PC-3 (cell line): ENCODE measurements at places on chromosomes 11 and 22. TPM values are rescaled to one million over a fixed set of nuclear protein-coding genes. Genes with fewer than 3 reads are reported as not detected.
A peak's percentile ranks its signal among the peaks of the same experiment; 100 is the strongest.

Gene DUSP8
- 2.4 and 2.6 TPM in 2 replicates for total RNA-seq

Gene AIFM3
- 0.98 and 1.5 TPM in 2 replicates for total RNA-seq

- no peaks in the 10 kb centered on the region for H3K36me3 ChIP-seq
- H3K27ac ChIP-seq = no peak overlapping the region
- H3K27me3 ChIP-seq = no peaks in the 10 kb centered on the region
- H3K4me1 ChIP-seq = no peaks in the 10 kb centered on the region
Measured at GRCh38 chr22:28009272-28009827, 90.3 kb upstream of the PITPNB start.

GRCh38 chr22:29748248-29748893 lies 18.4 kb downstream of the ZMAT5 start:
- H3K4me3 ChIP-seq = no peak overlapping the region
- no peak for DNase-seq
- H3K27me3 ChIP-seq = no peaks in the 10 kb centered on the region
- no peak overlapping the region for H3K27ac ChIP-seq

- no peaks in the 10 kb centered on the region for H3K27me3 ChIP-seq
- H3K36me3 ChIP-seq = no peaks in the 10 kb centered on the region; the same call in 1 of the 2 replicates
- no peak overlapping the region for H3K4me3 ChIP-seq
- no peak for DNase-seq
- no peaks in the 10 kb centered on the region for H3K4me1 ChIP-seq
- H3K27ac ChIP-seq = no peak overlapping the region
Measured at GRCh38 chr22:37830093-37830842, 7.1 kb downstream of the GALR3 start.

- H3K27ac ChIP-seq = no peak overlapping the region
- peaks cover 7% of the 10 kb centered on the region; the same call in 1 of the 2 replicates for H3K4me1 ChIP-seq
- H3K36me3 ChIP-seq = no peaks in the 10 kb centered on the region
- peak; percentile 15 for DNase-seq
- H3K4me3 ChIP-seq = no peak overlapping the region
- no peaks in the 10 kb centered on the region for H3K27me3 ChIP-seq
Measured at GRCh38 chr11:8989453-8989852, 14.3 kb downstream of the NRIP3 start.

GRCh38 chr11:98659431-98659830 lies 361.3 kb upstream of the CNTN5 start:
- H3K36me3 ChIP-seq = no peaks in the 10 kb centered on the region
- DNase-seq = no peak
- H3K27me3 ChIP-seq = peaks cover 17% of the 10 kb centered on the region

- H3K27ac ChIP-seq = no peak overlapping the region
- DNase-seq = peak; percentile 52
- peak overlapping the region; percentile 85 for H3K4me3 ChIP-seq
- no peaks in the 10 kb centered on the region for H3K36me3 ChIP-seq
- H3K4me1 ChIP-seq = peaks cover 5% of the 10 kb centered on the region; the same call in 1 of the 2 replicates
- H3K27me3 ChIP-seq = no peaks in the 10 kb centered on the region
Measured at GRCh38 chr11:118608360-118609227, 1.2 kb downstream of the PHLDB1 start.
